Activated CD8-positive, alpha-beta memory T cell treated with anti-CD3 and anti-CD28 coated beads for 48 hours (primary cell): ENCODE measurements at places on chromosomes 13 and 19.

- DNase-seq, result no peak
These were observed 2.9 kb downstream of the DNAJC15 start for GRCh38 chr13:43026262-43026661.

- DNase-seq, result no peak
These were observed 728.4 kb downstream of the SLITRK1 start for GRCh38 chr13:83153848-83154247.

DNA sequence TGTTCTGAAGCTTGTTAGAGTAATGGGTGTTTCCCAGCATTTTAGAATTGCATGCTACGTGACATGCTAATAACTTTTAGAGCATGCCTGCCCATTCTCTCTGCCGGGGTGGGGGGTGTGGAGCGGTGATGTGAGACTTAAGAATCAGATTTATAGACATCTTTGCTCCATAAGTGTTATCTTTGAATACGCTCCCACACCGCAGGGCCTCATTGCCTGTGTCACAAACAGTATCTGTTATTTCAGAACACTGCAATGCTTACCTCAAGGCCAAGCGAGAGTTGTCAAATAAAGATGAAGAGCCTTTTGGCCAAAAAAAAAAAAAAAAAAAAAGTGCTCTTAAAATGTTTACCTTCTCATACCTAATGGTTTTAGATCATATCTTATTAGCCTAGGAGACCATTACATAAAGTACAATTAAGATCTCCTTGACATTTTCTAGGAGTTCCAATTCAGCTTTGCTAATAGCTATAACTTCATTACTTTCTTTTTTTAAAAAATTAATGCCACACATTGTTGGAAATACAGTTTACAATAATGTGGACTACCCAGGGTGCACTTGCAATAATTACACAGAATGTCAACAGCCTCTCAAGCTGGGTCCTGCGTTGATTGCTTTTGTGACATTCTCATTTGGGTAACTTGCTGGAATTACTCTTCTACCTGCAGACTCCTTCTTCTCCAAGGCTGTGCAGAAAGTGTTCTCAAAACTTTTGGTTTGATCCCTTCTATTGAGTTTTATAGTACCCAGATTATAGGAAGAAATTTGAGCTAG is 525.3 kb downstream of the KLF12 start:
- DNase-seq, result no peak

GRCh38 chr13:44592216-44592847 is 16.2 kb upstream of the TSC22D1 start:
- DNase-seq, result no peak

GRCh38 chr13:45892513-45892912 is 41.0 kb upstream of the SIAH3 start:
- no peak for DNase-seq

DNA sequence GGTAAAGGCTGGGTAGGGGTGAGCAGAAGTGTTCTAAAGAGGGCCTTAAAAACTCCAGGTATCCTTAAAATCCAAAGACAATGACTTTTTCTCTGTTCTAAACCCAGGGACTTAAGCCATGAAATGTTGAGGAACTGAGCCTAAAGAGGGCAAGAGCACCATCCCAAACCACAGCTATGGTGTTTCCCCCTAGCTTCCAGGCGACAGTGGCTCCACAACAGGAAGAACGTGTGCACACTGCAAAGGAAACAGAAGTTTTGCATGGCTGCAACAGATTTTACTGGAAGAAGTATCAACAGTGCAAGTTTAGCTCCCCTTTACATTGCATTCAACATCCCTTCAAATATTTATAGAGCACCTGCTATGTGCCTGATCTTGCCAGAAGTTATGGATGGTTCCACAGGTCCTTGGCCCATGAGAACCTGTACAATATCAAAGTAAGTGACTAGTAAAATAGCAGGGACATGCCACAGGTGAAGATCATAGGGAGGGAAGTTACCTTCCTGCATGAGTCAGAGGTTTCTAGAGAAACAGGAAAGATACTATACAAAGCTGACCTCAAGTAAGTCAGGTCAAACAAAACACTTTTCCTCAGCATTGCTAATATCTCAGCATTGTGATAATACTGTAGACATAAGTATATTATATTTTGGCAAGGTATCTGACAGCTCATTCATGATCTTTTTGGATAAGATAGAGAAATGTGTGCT is 8.4 kb upstream of the KCTD12 start:
- no peak for DNase-seq

DNA sequence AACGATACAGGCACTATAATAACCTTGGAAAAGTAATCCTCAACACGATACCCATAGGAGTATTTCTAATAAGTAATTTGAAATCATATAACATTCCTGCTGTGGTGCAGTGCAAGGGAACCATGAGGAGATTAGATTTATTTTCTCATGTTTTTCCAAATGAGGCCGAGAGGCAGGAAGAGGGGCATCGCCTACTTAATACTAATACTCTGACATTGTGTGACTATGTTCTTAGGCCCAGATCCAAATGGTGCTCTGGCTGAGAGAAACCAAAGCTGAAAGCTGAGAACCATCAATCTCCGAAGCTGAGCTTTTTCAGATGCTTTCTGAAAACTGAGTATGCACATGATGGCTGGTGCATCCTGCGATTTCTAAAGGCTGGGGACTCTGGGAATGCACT is 248.0 kb upstream of the MAB21L1 start:
- no peak for DNase-seq

DNA sequence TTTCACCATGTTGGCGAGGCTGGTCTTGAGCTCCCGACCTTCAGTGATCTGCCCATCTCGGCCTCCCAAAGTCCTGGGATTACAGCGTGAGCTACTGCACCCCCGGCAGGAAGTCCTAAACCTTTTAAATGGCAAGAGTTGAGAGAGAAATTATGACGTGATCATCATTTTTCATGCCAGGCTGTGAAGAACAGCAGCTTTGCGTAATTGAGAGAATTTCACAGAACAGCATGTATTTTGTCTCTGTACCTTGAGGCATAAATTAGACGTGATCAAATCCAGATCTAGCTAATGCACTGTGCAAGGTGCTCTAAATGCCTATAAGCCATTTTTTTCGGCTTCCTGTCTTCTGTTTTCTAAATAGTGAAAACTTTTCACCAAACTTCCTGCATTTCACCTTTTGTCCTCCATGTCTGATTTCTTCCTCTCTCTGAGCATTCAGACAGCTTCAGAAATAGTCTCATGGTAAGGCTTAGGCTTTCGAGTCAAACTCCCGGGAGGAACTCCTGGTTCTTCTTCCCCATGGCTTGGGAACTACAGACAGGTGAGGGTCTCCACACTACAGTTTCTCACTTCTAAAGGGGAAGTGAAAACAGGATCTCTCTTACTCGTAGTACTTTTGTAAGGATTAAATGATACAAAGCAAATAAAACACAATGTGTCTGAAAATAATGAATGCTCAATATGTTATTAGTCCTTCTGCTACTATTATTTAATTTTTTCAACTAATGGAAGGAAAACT is 51.0 kb downstream of the WDFY2 start:
- DNase-seq, result no peak

GRCh38 chr19:12918253-12918652 is 840 bp downstream of the SYCE2 start:
- DNase-seq, result no peak

GRCh38 chr13:21970172-21970571 is 299.3 kb downstream of the FGF9 start:
- DNase-seq, result no peak

- no peak for DNase-seq
These were observed 160.1 kb downstream of the KDM4B start for GRCh38 chr19:5128936-5129389.

GRCh38 chr13:46097015-46097414 is 7.8 kb downstream of the CPB2 start:
- DNase-seq, result no peak

- DNase-seq, result no peak
These were observed 139.7 kb downstream of the SLITRK6 start for GRCh38 chr13:85659493-85659892.

GRCh38 chr13:68727165-68727564 is 1380.5 kb upstream of the ATXN8OS start:
- DNase-seq, result no peak

DNA sequence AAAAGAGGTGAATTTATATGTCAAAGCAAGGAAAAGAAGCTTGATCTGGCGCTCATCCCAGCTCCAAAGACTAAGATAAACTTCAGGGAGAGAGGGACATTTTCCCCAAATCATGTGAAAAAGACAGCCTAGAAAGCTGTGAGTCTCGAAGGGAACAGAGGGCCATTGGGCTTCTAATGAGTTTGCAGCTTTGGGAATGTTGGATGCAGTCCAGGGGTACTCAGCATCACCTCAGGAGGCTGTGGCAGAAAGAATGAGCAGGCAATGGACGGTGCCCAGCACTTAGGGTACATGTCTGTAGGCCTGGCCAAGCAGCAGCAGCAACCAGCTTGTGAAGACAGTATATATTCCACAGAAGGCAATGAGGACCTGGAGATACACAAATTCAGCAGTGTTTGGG is 25.7 kb upstream of the WASF3 start:
- no peak for DNase-seq

DNA sequence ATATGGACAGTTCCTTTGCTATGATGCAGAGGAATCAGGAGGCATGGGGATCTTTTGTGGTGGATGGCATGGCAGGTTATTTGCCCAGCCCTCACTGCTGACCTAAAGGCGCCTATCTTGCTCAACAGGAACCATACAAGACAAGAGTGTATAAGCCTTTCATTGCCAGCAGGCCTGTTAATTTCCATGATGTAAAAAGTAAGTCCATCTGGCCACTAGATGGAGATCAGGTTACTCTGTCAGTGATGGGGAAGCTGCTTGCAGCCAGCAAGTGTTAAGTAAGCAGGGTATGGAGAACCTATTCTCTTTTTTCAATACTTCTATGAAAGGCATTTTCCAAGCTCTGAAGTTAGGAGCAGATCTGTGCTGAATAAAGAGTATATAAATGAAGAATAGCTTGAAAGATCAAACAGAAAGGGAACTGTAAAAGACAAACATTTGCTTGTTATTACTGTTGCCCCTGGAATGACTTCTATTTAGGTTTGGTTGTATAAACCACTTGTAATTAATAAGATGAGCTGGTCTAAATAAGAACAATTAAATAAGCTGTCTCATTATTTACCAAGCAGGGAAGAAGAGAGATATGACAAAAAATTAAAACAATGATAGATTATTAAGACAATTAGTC is 210.9 kb downstream of the RGCC start:
- no peak for DNase-seq

GRCh38 chr19:58338825-58339558 is 12.2 kb downstream of the ZSCAN22 start:
- DNase-seq, result no peak

- DNase-seq, result no peak
These were observed 344.6 kb downstream of the DNAJC15 start for GRCh38 chr13:43368003-43368402.

DNA sequence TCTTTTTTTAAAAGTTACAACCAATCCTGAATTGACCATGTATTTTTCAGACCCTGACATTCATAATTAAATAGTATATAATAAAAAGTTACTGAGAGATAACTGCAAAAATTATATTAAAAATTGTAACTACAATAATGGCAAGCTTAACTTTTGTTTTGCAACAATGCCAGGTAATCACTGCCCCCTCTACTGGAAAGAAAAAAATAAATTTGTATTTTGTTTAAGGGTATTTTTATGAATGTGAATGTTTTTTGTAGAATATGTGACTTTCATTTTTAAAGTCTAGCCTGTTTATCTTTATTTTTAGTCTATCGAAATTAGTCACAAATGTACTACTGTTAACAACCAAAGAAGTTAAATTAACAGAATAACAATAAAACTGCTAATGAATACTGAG is 21.7 kb downstream of the MRPS31 start:
- no peak for DNase-seq

DNA sequence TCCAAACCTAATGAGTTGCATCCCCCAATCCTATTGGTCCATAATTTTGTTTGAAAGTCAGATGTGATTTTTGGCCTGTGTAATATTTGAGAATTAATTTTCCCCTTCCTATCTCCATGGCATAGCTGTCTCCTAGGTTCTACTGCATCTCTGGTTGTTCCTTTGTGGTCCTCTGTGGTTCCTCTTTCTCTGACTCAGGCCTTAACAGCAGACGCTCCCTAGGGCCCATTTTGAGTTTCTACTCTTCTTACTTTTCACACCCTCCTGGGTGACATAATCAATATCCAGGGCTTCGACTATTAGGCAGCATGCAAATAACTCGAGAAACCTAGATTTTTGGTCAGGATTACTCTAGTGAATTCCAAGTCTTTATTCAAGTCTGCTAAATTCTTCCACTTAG is 160.7 kb downstream of the RFC3 start:
- DNase-seq, result no peak

GRCh38 chr19:38358071-38358470 is 16.3 kb upstream of the PSMD8 start:
- no peak for DNase-seq

- DNase-seq, result no peak
These were observed 5.1 kb downstream of the NOTCH3 start for GRCh38 chr19:15195371-15196334.

GRCh38 chr19:6663236-6664201 is 6.4 kb downstream of the TNFSF14 start:
- no peak for DNase-seq

GRCh38 chr13:58994077-58994476 is 1169.7 kb downstream of the DIAPH3 start:
- DNase-seq, result no peak

DNA sequence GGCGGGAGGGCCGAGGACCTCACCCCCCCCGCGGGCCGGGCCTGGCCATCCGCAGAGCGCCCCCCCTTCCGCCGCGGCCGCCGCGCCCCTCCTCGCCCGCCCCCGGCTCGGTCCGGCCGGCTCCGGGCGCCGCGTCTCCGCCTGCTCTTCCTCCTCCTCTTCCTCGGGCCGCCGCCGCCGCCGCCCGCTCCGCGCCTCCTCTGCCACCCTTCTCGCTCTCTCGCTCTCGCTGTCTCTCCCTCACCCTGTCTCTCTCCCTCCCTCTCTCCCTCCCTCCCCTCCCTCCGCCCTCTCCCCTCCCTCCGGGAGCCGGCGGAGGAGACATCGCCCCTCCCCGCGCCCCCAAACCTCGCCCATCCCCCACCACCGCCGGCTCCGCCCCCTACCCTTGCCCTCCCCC is at the start of gene SHANK1:
Gene SHANK1 (minus strand): TSS at position 237 of the 400 bp plus-strand sequence. CDS start 2,883 bp downstream, outside the sequence.
- no peak for DNase-seq

GRCh38 chr19:4278419-4279266 is at the start of gene SHD:
Gene SHD (plus strand): TSS chr19:4279266. CDS start chr19:4280064, 798 bp downstream.
- DNase-seq, result no peak
